Hair follicle dermal papilla cell (primary cell): ENCODE measurements at places on chromosomes 7 and 10. TPM values are rescaled to one million over a fixed set of nuclear protein-coding genes. Genes with fewer than 3 reads are reported as not detected.

The CLDN12 gene
- total RNA-seq, result 33.9 and 44.0 TPM in 2 replicates

The PDE6C gene
- total RNA-seq, result not detected in 2 replicates

The AKR1E2 gene
- 10.7 and 17.5 TPM in 2 replicates for total RNA-seq

The CFAP46 gene
- total RNA-seq, result 0.49 and 0.81 TPM in 2 replicates

The NME8 gene
- total RNA-seq, result not detected in 2 replicates

The ODAD2 gene
- 0.49 and 1.1 TPM in 2 replicates for total RNA-seq

The CYP2C19 gene
- not detected in 2 replicates for total RNA-seq

The MRLN gene
- total RNA-seq, result not detected in 2 replicates

The NRG3 gene
- not detected in 2 replicates for total RNA-seq

The CAV2 gene
- total RNA-seq, result 107 and 113 TPM in 2 replicates

The C10orf53 gene
- total RNA-seq, result not detected in 2 replicates

The FKBP6 gene
- total RNA-seq, result not detected in 2 replicates

The LBX1 gene
- total RNA-seq, result not detected in 2 replicates

The COL17A1 gene
- 1.2 and 1.6 TPM in 2 replicates for total RNA-seq

The PDE1C gene
- total RNA-seq, result 63.1 and 68.4 TPM in 2 replicates

The SYCE1 gene
- 0.12 TPM in 1 of 2 replicates, not detected in the other for total RNA-seq

The PODXL gene
- total RNA-seq, result 2.4 TPM in 2 replicates

The FAM241B gene
- total RNA-seq, result not detected in 2 replicates

The GFRA1 gene
- total RNA-seq, result 26.1 and 31.3 TPM in 2 replicates

The SFTPA1 gene
- not detected in 2 replicates for total RNA-seq

The ACTR3C gene
- 0.65 TPM in 1 of 2 replicates, not detected in the other for total RNA-seq

The PYROXD2 gene
- total RNA-seq, result 10.1 and 18.7 TPM in 2 replicates

The LRIT1 gene
- total RNA-seq, result not detected in 2 replicates

The ACSM6 gene
- total RNA-seq, result not detected in 2 replicates

The CLCN1 gene
- under 0.01 TPM in 1 of 2 replicates, not detected in the other for total RNA-seq

The NXPH1 gene
- not detected in 2 replicates for total RNA-seq

The PPP1R17 gene
- not detected in 2 replicates for total RNA-seq

The KIFBP gene
- total RNA-seq, result 41.4 and 45.9 TPM in 2 replicates

The PDK4 gene
- 0.49 TPM in 2 replicates for total RNA-seq

The PON1 gene
- not detected in 2 replicates for total RNA-seq

The TRIM50 gene
- not detected in 2 replicates for total RNA-seq

The NUDT13 gene
- 0.97 and 1.6 TPM in 2 replicates for total RNA-seq

The HOXA4 gene
- total RNA-seq, result not detected in 2 replicates

The AVPI1 gene
- 23.5 and 32.1 TPM in 2 replicates for total RNA-seq

The TMEM178B gene
- total RNA-seq, result under 0.01 TPM in 2 replicates

The CALHM3 gene
- not detected in 2 replicates for total RNA-seq

The SEPTIN14 gene
- not detected in 2 replicates for total RNA-seq

The PIK3CG gene
- not detected in 2 replicates for total RNA-seq

The TEX47 gene
- total RNA-seq, result not detected in 2 replicates

The BMPER gene
- total RNA-seq, result 93.3 and 132 TPM in 2 replicates

The DIP2C gene
- 23.0 and 32.0 TPM in 2 replicates for total RNA-seq

The GIMAP6 gene
- total RNA-seq, result 0.16 TPM in 1 of 2 replicates, not detected in the other

The MPP7 gene
- 0.12 and 0.16 TPM in 2 replicates for total RNA-seq

The SSC4D gene
- 0.32 and 1.2 TPM in 2 replicates for total RNA-seq

The DOCK1 gene
- total RNA-seq, result 82.8 and 86.0 TPM in 2 replicates

The PLAC9 gene
- 17.2 and 21.5 TPM in 2 replicates for total RNA-seq

The SMKR1 gene
- total RNA-seq, result 0.12 and 0.32 TPM in 2 replicates

The ZRANB1 gene
- total RNA-seq, result 26.2 and 29.2 TPM in 2 replicates

The ABI1 gene
- 75.7 and 77.7 TPM in 2 replicates for total RNA-seq

The HOXA3 gene
- not detected in 2 replicates for total RNA-seq

The AKR1C3 gene
- 41.5 and 84.8 TPM in 2 replicates for total RNA-seq

The SLC16A12 gene
- total RNA-seq, result not detected in 2 replicates

The NPFFR1 gene
- total RNA-seq, result not detected in 2 replicates

The KDM7A gene
- 4.4 and 7.6 TPM in 2 replicates for total RNA-seq

The CYP3A7 gene
- not detected in 2 replicates for total RNA-seq

The CCDC172 gene
- total RNA-seq, result not detected in 2 replicates
